ENCODE measurements at places on chromosomes 6 and 20.

DNA sequence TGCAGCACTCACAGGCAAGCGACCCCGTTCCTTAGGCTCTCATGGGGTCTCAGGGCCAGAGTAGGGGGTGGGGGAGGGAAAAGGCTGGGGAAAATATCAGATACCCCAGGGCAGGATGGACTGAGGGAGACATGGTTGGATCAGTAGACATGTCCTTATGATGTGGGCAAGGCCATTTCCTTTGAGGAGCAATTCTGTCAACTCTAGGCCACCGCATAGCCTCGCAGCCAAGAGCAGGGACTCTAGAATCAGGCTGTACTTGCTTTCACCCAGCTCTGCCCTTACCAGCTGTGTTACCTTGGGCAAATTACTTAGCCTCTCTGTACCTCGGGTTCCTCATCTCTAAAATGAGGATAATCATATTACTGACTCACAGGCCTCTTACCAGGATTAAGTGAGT, 2.2 kb upstream of the MAPK13 start:
- DNase-seq: no peak

- DNase-seq: peak; percentile 86
Observed at GRCh38 chr6:106141441-106142237, 55.5 kb downstream of the PRDM1 start.

- DNase-seq: peak; percentile 96
Observed at GRCh38 chr6:161369339-161369738, 95.5 kb upstream of the AGPAT4 start.

DNA sequence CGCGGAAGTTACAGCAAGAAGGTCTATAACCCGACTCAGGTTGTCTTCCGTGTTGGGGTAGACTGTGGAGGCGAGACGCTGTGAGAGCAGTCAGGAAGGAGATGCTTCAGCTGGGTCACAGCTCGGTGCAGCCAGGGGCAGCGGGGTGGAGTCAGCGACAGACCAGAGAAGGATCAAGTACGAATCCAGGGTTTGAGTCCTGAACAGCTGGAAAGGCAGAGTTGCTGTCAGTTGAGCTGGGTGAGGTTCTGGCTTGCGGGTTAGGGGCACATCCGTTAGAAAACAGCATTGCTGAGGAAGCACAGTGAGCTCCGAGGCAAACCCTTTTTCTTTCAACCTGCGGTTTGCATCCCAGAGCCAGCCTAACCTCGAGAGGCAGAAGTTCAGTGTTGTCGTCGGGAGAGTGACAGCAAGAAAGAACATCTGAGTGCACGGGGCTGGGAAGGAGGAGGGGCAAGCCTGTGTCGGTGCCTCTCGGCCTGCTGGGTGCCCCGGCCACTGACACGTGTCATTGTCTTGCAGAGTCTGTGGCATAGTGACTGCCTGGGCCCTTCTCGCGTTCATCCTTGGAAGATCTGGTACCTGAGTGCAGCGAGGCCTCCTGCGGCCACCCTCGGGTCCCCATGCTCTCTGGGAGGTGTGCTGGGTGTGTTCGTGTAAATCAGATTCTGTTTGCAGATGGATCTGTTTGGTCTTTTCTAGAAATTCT, 20.0 kb downstream of the PNLDC1 start:
- peak; percentile 99 for DNase-seq

- DNase-seq: peak; percentile 74
Observed at GRCh38 chr6:128327890-128328289, 192.5 kb downstream of the PTPRK start.

DNA sequence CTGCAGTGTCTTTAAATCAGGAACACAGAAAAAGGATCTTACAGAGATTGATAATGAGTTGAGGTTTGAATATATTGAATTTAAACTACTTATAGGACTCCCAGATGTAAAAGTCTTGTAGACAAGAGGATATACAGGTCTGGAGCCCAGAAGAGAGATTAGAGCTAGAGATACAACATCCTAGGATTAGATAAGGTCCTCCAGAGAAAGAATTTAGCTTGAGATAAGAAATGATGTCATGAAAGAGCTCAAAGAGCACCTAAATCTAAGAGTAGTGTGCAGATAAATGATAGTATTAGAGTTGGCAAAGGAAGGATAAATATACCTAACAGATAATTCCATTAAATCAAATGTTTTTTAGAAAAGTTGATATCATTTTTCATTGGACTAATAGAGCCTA, 23.9 kb downstream of the EPM2A start:
- no peak for DNase-seq

- no peak for DNase-seq
Observed at GRCh38 chr20:63942250-63942951, 13.8 kb downstream of the UCKL1 start.

- no peak for DNase-seq
Observed at GRCh38 chr6:136323431-136324112, 33.9 kb upstream of the BCLAF1 start.

DNA sequence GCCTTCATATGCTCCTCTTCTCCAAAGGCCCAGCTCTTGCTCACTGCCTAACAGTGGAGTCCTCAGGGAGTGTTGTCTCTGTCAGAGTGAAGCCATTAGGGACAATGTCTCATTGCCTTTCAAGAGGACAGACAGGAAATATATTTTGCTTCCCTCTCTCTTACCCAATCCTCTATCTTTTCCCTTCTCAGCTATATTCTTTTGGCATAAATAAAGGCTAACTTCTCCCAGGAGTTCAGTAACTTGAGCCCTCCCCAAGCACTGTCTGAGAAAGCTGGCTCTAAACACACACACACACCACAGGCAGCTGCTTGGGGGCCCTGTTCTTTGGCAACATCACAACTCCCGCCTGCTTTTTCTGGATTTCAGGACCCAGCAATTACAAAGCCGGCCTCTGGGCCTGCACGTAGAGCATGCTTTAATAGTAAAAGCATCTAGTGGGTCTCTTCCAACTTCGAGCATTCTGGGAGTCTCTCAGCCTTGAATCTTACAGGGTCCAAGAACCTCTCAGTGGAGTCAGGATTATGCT, 34.7 kb upstream of the LAMA4 start:
- no peak for DNase-seq

DNA sequence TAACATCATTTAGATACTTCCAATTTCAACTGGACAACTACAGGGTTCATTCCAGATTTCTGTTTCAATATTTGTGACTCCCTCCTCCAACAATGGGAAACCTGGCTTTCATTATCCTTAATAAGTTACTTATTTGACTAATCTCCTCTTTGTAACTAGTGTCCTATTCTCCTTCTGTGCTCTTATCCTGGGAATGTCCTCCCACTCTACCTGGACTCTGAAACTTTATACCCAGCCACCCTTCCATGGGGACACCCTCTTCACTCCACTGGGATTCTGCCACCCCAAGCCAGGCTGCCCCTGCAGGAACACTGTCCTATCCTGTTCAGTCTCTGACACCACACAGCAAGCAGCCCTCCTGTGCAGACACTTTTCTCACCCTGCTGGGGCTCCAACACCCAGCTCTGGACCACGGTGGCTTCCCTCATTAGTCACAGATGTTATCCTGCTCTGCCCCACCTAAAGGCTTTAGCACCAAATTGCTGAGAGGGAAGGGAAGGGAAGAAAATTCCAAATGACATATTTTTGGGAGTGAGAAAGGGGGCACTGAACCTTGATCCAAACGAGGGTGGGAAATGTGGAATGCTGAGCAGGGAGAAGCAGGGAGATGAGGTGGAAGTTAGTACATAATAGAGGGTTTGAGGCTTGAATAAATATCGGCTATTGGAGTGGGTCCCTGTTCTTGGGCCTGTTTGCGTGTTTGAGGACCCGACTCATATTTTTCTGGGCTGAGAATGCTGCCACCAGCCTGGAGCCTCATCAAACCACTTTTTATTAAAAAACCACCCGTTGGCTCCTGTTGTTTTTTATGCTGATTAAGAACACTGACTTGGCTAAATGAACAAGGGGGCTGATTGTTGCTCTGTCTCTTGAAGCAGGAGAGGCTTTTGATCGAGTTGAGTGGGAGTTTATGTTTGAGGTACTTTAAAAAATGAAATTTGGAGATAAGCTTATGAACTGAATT, 54.0 kb upstream of the AKIRIN2 start:
- no peak for DNase-seq

- DNase-seq: no peak
Observed at GRCh38 chr6:11923621-11924020, 88.5 kb upstream of the HIVEP1 start.

DNA sequence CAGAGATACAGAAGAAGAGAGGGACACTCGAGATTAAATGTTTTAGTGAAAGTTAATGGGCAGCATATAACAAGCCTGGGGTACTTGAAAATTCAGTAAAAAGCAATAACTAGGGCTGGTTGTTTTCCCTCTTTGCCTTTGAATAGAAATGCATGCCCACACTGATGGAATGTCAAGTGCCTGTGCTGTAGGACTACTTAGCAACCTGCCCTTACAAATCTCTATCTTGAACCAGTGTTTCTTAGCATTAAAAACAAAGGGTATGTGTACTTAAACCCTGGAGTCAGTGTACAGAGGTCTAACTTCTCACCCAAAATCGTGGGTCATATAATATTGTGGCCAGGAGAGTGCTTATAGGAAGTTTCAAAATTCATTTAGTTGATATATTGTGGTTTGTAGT, 37.1 kb downstream of the RNF144B start:
- no peak for DNase-seq

DNA sequence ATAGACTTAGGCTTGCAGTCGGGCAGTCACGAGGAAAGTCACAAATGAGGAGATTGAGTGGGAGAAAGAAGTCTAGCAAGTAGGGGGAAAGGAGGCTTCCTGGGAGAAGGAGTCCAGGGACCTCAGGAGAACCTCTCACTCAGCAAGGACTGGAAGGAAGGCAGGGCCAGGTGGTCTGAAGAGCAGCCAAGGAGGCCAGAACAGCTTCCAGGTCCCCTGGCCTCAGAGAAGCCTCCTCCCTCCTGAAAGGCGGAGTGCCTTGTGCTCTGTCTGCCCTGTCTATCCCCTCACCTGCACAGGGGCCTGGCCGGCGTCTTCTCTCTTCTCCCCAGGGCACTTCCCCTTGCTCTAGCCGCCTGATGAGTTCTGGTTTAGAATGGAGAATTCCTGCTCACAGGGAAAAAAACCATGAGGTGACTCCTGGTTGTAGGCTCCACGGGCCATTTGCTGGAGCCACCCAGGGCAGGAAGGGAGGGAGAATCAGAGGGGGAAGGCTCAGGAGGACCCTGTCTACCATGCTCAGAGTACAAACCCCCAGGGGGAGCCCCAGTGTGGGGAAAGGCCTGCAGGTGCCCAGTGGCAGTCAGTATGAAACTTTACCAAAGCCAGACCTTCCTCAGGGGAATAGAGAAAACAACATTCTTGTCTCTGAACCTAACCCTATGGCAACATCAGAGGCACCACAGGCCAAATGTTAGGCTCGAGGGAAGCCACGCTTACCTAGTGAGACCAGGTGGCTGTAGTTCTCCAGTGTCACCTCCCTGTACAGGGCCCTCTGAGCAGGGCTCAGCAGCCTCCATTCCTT, 11.2 kb downstream of the ZNF337 start:
- no peak for DNase-seq

GRCh38 chr6:136737374-136737844, 54.9 kb downstream of the MAP3K5 start:
- DNase-seq: no peak

- DNase-seq: peak; percentile 27
Observed at GRCh38 chr6:105424175-105424783, 21.4 kb upstream of the PREP start.

GRCh38 chr20:21024420-21024819, 81.7 kb downstream of the LINC00237 start:
- DNase-seq: no peak

- peak; percentile 39 for DNase-seq
Observed at GRCh38 chr6:21208081-21208795, 385.3 kb upstream of the SOX4 start.

DNA sequence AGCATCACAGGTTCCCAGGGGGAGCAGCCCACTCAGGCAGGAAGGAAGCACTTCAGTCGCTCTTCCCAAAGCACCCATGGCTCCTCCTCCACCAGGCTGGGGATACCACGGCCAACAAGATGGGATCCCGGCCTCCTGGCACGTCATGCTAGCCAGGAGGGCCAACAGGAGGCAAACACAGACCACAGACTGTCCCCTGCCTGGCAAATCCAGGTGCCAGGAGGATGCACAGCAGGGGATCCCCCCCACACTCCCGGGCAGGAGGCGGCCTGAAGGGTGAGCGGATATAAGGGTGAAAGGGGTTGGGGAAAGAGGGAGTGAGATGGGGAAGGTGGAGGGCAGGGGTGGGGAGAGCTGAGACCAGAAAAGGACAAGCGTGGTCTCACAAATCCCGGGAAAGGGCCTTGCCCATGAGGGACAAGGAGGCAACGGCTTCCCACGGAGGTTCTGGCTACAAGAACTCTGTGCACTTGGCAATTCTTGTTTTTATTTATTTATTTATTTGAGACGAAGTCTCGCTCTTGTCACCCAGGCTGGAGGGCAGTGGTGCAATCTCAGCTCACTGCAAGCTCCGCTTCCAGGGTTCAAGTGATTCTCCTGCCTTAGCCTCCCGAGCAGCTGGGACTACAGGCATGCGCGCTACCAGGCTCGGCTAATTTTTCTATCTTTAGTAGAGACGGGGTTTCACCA, 7.2 kb downstream of the PXDC1 start:
- DNase-seq: no peak

- no peak for DNase-seq
Observed at GRCh38 chr20:25046181-25046641, 11.7 kb downstream of the ACSS1 start.

GRCh38 chr6:5142915-5143314, 57.8 kb downstream of the PPP1R3G start:
- peak; percentile 96 for DNase-seq

- DNase-seq: peak; percentile 61
Observed at GRCh38 chr20:1533059-1533458, 24.4 kb downstream of the SIRPD start.

GRCh38 chr20:39010496-39010895, 48.4 kb downstream of the DHX35 start:
- DNase-seq: no peak

DNA sequence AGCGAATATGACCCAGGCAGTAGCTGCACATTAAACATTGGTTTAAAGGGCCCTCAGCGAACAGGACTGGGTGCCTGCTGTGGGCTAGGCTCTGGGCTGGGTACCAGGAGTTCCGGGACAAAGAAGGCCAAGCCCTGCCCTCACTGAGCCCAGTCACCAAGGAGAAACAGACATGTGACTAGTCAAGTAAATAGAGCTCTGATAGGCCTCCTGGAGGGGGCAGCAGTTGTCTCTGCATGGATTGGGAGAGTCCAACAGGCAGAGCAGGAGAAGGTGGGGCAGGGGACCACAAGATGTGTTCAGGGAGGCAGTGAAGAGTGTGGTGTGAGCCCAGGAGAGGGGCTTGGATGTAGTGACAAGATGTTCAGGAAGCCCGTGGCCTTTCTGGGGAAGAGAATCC, 3.1 kb downstream of the HM13 start:
- peak; percentile 27 for DNase-seq

GRCh38 chr20:835608-836045, 2.1 kb downstream of the FAM110A start:
- no peak for DNase-seq

- peak; percentile 36 for DNase-seq
Observed at GRCh38 chr6:117677553-117678141, 2.4 kb downstream of the NUS1 start.

- DNase-seq: no peak
Observed at GRCh38 chr20:14885661-14886060, 548.2 kb upstream of the FLRT3 start.

GRCh38 chr6:148990403-148990802, 243.6 kb downstream of the UST start:
- DNase-seq: no peak

GRCh38 chr6:111583986-111584385, 21.7 kb downstream of the TRAF3IP2 start:
- DNase-seq: no peak
